NCI-H524 (cell line): ENCODE measurements at places on chromosomes 7 and 10.
A peak's percentile ranks its signal among the peaks of the same experiment; 100 is the strongest.

- peak; percentile 65 for DNase-seq
These were observed 3.7 kb downstream of the STX1A start for GRCh38 chr7:73715648-73716317.

- no peak for DNase-seq
These were observed 17.1 kb downstream of the WIPI2 start for GRCh38 chr7:5207131-5207530.

DNA sequence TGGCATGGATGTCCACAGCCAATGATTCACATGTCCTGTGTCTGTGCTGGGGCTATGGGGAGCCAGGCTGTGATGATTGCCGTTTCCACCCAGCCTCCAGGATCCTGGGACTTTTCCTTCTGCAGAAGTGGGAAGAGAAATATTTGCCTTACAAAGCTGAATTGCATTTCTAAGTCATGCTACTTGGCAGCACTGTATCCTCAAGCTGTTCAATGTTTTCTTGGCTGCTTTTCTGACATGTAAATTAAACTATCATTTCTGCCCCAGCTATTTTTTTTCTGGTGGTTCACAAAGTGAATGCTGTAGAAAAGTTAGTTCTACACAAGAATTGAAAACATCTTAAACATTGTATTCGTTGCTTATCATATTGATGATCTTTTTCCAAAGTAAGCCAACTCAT, 51.9 kb upstream of the TCERG1L start:
- no peak for DNase-seq

DNA sequence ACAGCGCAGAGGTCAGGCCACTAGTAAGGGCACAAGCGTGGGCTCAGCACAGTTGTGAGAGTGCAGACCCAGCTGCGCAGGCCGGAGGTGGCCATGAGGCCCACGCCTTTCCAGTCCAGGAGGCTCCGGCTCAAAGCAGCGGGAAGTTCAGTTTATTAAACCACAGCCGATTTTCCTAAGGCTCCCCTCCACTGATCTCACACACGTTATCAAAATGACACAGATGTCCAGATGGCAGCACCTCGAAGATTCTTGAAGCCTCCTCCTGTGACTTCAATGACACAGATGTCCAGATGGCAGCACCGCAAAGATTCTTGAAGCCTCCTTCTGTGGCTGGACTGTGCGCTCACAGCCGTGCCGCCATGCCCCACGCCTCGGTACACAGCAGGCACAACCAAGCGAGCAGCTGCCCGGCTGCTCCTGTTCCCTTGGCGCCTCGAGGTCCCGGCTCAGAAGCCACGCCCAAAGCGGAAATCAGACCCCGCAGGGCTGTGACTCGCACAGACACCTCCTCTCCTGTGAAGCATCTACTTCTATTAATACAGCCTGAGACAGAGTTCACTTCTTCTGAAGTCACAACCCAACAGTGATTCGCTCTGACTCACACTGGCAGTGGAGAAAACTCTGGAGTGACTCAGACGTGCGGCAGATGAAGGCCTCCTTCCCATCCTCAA, 122.7 kb downstream of the MAD1L1 start:
- peak; percentile 98 for DNase-seq

DNA sequence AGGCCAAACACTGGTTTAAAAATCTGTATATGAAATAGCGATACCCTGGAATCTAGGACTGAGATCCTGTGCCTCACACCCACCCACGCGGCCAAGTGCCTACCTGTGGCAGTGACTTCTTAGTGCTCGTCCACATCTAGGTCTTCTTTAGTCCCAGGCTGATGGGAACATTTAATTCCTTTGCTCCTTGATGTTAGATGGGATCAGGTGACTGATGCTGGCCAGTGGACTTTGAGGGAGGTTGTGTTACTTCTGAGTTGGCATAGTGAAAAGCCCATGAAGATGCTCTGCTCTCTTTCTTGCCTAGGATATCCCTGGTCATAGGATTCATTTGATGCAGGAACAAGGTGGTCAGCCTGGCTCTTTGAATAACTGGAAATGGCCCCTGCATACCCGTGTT, 59.2 kb downstream of the BMPR1A start:
- no peak for DNase-seq
